ENCODE measurements at places on chromosomes 1 and 21.
A peak's percentile ranks its signal among the peaks of the same experiment; 100 is the strongest.

DNA sequence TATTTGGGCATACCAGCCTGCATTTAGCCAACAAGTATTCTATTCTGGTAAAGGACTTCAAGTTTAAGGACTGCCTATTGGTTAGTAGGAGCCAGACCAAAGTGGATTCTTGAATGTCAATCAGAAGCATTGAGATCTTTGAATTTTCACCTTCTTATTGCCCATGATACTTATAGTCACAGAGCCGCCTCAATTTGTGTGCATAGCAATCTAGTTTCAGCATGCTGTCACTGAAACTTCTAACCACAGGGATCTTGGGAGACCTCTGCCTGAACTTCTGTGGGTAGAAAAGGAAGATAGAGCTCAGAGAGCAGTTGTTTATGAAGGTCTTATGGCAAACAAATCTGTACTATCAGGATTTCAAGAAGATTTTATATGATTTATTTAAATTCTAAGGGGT is 501.4 kb upstream of the USP24 start:
- no peaks in the 10 kb centered on the region for H3K27me3 ChIP-seq
- no peak for DNase-seq
- H3K27ac ChIP-seq, result peak overlapping the region; percentile 65
- peaks cover 42% of the 10 kb centered on the region for H3K4me1 ChIP-seq
- H3K4me3 ChIP-seq, result no peak overlapping the region

DNA sequence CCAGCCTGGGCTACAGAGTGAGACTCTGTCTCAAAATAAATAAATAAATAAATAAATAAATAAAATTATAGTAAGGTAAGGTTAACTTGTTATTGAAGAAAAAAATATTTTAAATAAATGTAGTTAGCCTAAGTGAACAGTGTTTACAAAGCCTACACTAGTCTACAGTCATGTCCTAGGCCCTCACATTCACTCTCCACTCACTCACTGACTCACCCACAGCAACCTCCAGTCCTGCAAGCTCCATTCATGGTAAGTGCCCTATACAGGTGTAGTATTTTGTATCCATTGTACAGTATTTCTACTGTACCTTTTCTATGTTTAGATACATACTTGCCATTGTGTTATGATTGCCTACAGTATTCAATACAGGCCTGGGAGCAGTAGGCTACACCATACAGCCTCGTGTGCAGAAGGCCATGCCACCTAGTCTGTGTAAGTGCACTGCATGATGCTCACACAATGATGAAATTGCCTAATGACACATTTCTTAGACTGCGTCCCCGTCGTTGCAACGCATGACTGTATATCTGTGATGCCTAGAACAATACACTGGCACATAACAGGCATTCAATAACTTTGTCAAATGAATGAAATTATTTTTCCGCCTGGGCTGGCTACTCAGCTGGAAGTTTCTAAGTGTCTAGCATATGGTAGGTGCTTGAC is 14.8 kb downstream of the KCNN3 start:
- H3K36me3 ChIP-seq, result no peaks in the 10 kb centered on the region
- peaks cover 8% of the 10 kb centered on the region for H3K4me1 ChIP-seq
- peaks cover 7% of the 10 kb centered on the region for H3K27me3 ChIP-seq
- no peak overlapping the region for H3K4me3 ChIP-seq
- H3K27ac ChIP-seq, result no peak overlapping the region
- no peak for DNase-seq

- no peaks in the 10 kb centered on the region for H3K27me3 ChIP-seq
- peak; percentile 62 for DNase-seq
- no peaks in the 10 kb centered on the region for H3K36me3 ChIP-seq
These were observed at the start of gene CD58 for GRCh38 chr1:116570358-116571214. TSS of gene CD58 (minus strand) at chr1:116571026. CDS start at chr1:116570972, 54 bp downstream.

DNA sequence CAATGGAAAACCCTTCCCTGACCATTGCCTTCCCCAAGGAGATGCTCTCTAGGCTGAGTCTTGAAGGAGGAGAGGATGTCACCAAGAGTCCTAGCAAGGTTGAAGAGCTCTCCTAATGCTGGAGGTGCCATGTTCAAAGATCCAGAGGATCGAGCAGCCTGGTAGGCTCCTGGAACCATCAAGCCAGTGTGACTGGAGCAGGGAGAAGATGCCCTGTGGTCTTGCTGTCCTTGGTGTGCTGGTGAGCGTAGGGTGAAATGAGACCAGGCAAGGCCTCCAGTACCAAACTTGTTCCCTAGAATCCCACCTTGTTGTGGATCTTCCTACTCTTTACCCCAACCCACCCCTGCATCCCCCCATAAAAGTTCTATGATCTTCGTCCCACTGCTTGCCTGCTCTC is 46.6 kb upstream of the GALNT2 start:
- peaks cover 22% of the 10 kb centered on the region for H3K27me3 ChIP-seq
- H3K4me3 ChIP-seq, result no peak overlapping the region
- H3K36me3 ChIP-seq, result no peaks in the 10 kb centered on the region

DNA sequence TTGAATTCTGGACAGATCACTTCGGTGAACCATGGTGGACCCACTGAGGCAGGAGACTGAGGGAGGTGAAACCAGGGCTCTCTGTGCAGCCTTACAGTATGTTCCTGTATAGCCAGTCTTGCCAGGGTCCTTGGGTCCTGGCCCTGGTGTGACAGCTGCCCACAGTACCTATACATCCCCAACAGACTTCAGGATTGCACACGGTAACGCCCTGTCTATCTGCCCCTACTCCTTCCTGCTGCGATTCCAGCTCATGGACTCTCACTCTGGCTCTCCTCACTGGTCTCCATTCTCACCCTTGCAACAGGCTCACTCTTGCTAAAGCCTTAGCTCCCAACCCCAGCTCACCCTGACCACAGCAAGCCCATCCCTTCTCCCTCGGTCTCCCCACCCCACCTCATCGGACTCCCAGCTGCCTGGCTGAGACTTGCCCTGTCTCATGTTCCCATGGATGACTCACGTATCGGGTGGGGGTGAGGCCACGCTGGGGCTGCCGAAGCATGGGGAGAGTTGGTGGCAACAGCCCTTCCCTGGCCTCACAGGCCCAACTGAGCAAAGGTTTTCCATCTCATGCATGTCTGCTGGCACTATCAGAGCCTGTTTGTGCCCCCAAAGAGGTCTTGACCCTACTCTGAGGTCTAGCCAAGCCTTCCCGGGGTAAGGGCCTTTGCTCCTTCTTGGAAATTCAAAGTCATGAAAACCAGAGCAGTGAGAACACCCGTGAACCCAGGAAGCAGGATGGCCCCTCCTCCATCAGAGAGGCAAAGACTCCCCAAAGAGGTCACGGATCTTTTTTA is 7.1 kb downstream of the PHLDA3 start:
- H3K27me3 ChIP-seq, result no peaks in the 10 kb centered on the region
- peak overlapping the region; percentile 92 for H3K27ac ChIP-seq
- no peak overlapping the region for H3K4me3 ChIP-seq

DNA sequence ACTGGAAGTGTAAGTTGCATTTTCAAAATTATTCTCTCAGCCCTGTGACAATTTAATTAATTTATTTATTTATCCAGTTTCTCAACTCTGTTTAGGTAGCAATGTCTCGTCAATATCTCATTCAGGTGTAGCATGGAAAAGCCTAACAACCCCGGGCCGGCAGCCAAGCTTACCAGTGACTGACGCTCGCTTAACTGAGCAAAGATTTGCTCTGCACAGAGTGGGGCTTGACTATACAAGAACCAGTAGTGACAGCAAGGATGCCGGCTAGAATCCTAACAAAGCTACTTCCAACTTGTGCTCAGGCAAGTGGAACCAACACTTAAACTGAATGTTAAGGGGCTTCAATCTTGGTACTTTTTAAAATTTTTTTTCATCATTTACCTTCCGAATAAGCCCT is 80.9 kb upstream of the ESRRG start:
- H3K4me3 ChIP-seq, result no peak overlapping the region
- H3K36me3 ChIP-seq, result no peaks in the 10 kb centered on the region
- no peak for DNase-seq
- no peak overlapping the region for H3K27ac ChIP-seq

DNA sequence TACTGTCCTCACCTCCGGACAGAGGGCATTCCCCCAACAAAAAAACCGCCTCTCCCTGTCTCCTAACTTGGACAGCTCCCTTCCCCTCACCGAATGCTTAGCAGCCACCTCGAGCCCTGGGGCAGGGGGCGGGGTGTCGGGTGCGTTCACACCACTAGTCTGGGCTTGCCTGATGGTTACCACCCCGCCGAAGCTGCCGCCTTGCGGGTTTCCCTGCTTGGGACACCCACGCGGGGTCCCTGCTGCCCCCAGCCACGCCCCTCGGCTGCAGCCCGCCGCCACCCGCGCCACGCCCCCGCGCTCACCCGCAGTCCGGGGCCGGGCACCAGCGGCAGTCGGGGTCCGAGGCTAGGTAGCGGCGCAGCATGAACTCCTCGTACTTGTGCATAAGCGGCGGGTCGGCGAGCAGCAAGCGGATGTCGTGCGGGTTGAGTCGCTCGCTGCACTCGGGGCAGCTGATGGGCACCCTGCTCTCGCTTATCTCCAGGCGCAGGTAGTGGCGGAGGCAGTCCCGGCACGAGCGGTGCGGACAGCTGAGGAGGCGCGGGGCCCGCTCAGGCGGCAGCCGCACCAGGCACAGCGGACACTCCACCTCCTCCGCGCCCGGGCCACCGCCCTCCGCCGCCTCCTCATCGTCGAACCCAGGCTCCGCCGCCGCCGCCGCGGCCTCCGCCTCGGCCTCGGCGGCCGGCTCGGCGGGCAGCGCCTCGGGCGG is 706 bp downstream of the RNF19B start:
- peaks cover 28% of the 10 kb centered on the region for H3K4me1 ChIP-seq
- peak overlapping the region; percentile 79 for H3K27ac ChIP-seq
- DNase-seq, result peak; percentile 55
- peaks cover 3% of the 10 kb centered on the region for H3K27me3 ChIP-seq
- H3K36me3 ChIP-seq, result no peaks in the 10 kb centered on the region
